ENCODE measurements at places on chromosomes 1 and 21. TPM values are rescaled to one million over a fixed set of nuclear protein-coding genes. Genes with fewer than 3 reads are reported as not detected.

The OLIG2 gene
- not detected for total RNA-seq

The CATSPERE gene
- 0.62 TPM for total RNA-seq

The SLFNL1 gene
- 0.26 TPM for total RNA-seq

The AIRE gene
- total RNA-seq = under 0.01 TPM

The CFHR1 gene
- 0.12 TPM for total RNA-seq

The TMEM82 gene
- total RNA-seq = not detected

The SPRR2E gene
- not detected for total RNA-seq

The VAMP3 gene
- total RNA-seq = 132 TPM

The CMPK1 gene
- 141 TPM for total RNA-seq

The ST6GALNAC3 gene
- 0.44 TPM for total RNA-seq

The PWP2 gene
- total RNA-seq = 2.6 TPM

All from aortic smooth muscle cell (primary cell).